Activated T-helper 1 cell treated with anti-CD3 and anti-CD28 coated beads, Interleukin-2, amount 50 U/mL, for 16 hours (primary cell): ENCODE measurements at places on chromosomes 7 and 10.

DNA sequence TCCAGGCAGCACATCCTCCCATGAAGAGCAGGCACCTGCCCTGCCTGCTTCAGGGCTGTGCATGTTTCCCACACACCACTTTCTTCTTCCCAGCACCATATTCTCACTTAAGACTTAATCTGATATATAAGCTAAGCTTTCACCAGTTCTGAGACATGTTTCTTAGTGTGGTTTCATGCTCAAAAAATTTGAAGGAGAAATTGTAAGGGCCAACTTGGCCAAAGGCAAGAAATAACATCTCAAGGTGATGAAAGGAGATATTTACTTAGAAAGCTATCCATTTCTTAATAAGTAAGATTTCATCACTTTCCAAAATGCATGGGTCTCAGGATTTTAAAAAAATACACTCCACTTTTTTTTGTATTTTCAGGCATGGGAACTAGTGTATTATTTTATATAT is 468.1 kb upstream of the AKR1E2 start:
- DNase-seq, result no peak

GRCh38 chr10:130171196-130171595 is 35.0 kb downstream of the GLRX3 start:
- DNase-seq, result no peak

DNA sequence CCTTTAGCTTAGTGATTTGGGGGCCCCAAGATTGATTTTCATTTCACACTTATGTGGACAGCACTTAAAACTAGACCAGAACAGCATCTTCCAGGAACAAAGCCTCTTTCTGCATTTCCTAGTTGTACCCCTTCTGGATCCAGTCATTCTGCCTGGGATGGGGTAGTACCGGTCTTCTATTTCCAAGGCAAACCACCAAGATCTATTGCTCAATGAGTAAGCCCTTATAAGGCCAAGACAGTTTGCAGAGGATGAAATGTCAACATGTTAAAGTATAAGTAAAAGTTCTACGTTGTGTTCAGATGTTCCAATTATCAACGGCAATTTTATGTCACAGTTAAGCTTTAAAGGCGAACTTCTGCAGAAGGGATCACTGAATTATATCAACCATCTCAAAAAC is 106.9 kb upstream of the ZNF746 start:
- DNase-seq, result no peak

DNA sequence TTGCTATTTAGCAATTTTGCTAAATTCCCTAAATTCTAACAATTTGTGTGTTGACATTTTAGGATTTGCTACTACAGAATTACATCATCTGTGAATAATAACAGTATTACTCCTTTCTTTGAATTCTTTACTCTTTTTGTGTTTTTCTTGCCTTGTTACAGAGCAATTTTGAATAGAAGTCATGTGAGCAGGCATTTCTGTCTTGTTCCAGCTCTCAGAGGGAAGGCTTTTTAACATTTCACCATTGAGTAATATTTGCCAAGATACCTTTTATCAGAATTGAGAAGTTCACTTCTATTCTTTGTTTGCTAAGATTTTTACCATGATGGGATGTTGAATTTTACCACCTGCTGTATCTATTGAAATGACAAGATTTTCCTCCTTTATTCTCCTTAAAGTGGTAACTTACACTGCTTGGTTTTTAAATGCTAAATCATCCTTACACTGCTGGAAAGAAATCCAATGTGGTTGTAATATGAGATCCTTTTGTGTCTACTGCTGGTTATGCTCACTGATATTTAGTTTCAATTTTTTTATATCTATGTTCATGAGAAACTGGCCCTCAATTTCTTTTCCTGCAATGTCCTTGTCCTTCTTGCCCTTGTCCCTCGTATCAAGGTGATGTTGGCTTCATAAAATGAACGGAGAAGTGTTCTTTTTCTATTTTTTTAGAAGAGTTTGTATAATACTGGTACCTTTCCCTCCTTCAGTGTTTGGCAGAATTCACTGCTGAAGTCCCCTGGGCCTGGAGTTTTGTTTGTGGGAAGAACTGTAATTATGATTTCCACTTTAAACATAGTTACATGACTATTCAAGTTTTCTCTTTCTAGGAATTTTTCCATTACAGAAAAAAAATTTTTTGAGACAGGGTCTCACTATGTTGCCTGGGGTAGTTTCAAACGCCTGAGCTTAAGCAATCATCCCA is 50.3 kb upstream of the ATP6V0A4 start:
- DNase-seq, result no peak

GRCh38 chr7:24835643-24836042 is 78.4 kb upstream of the GSDME start:
- DNase-seq, result no peak

- no peak for DNase-seq
Measured at GRCh38 chr7:135782377-135782776, 33.8 kb upstream of the FAM180A start.

GRCh38 chr10:2761971-2762370 is 305.4 kb upstream of the PFKP start:
- no peak for DNase-seq

DNA sequence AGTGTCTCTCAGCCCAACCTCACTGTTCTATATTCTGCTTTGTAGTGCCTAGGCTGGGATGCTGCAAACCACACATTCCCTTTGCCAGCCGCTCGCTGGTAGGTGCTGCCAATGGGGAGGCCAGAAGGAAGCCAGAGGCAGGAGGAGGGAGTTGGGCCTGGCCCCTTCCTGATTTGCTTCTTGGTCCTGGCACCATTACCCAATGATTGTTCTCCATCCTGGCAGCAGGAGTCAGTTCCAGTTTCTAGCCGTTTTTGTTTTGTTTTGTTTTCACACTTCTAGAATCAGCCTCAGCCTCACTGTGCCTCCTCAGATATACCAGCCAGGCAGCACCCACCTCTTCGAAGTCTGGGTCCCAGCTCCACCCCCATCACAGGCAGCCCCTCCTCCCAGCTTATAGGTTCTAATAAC is 27.4 kb upstream of the LOXL4 start:
- DNase-seq, result no peak

GRCh38 chr7:151109094-151110048 is 23.1 kb downstream of the AGAP3 start:
- DNase-seq, result no peak

- no peak for DNase-seq
Measured at GRCh38 chr7:2060701-2061100, 172.0 kb downstream of the MAD1L1 start.

DNA sequence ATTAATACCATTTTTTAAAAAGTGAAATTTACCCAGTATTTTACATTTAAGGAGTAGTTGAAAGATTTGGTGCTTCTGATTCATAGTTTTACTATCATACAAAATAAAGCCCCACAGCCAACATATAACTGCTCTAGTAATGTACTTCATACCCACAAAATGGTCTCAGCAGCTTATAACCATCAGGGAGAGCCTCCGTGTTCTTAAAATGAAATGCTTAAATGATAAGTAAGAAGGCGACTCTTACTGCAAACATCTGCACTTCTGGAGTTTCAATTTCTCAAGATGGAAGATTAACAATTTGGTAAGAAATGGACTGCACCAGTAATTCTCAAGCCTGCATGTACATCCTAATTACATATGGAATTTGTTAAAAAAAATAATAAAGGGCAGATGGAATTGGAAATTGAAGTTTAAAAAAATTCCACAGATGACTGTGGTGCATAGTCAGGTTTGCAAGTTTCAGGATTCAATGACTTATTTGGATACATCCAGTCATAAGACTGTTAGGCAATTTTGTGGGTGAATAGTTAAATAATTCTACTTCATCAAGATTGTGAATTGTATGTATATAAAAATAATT is 461.0 kb downstream of the KIF20B start:
- no peak for DNase-seq

- DNase-seq, result no peak
Measured at GRCh38 chr7:101081432-101081831, 3.8 kb upstream of the TRIM56 start.
